ENCODE measurements at places on chromosomes 6 and 20.
A peak's percentile ranks its signal among the peaks of the same experiment; 100 is the strongest.

GRCh38 chr6:126574301-126574700 lies 234.4 kb downstream of the CENPW start:
- no peak for DNase-seq

GRCh38 chr6:4018171-4018923 lies 60.6 kb downstream of the FAM217A start:
- DNase-seq = peak; percentile 94

GRCh38 chr20:25279403-25279802 lies 31.5 kb downstream of the PYGB start:
- no peak for DNase-seq

- no peak for DNase-seq
Measured at GRCh38 chr20:60168963-60169362, 210.7 kb downstream of the CDH26 start.

GRCh38 chr6:3777730-3778461 lies 26.4 kb upstream of the PXDC1 start:
- no peak for DNase-seq

- DNase-seq = no peak
Measured at GRCh38 chr6:88871498-88871897, 91.9 kb downstream of the RNGTT start.

Measured in hypothalamus (tissue), 51 donors.